NCI-H1694 treated with DMSO at 0.1 percent for 48 hours (cell line): ENCODE measurements at places on chromosomes 4 and X.
A peak's percentile ranks its signal among the peaks of the same experiment; 100 is the strongest.

DNA sequence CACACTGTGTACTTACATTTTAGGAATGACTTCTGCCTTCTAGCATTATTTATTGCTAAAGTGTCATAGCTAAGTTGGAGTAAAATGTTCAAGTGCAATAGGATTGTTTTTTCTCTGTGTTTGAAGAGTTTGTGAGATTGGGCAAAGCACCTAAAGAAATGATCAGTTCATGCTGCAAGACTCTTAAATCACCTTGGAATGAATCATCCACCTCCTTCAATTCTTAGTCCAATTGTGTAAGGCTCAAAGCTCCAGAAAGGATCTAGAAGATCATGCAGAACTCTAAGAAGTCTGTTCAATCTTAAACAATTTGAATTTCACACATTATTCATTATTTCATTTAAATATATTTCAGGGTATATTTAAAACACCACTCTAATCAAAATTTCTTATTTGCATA is 137.1 kb downstream of the AMELX start:
- no peak for DNase-seq

GRCh38 chr4:5956285-5957021 is 61.8 kb downstream of the C4orf50 start:
- peak; percentile 88 for DNase-seq

DNA sequence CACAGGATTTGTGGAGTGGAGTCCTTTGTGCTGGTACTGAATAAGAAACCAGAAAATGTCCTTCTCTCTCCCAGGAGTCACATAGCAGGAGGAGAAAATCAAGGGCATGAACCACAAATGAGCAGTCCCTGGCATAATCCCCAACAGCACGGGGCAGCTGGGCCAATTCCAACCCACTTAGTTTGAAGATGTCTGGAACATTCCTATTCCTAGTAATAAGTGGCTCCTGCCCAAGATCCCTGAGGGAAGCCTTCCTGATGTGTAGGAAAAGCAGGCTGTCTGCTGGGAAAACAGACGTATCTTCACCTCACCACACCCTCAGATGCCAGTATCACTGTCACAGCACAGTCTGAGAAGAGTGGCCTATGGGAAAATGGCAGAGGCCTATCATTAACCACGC is 182.8 kb upstream of the MAP3K15 start:
- no peak for DNase-seq

GRCh38 chrX:34849371-34849770 is 93.2 kb upstream of the FAM47B start:
- DNase-seq = no peak

GRCh38 chr4:6854098-6854744 is 55.4 kb upstream of the TBC1D14 start:
- no peak for DNase-seq

GRCh38 chr4:150971901-150972300 is 43.2 kb downstream of the LRBA start:
- DNase-seq = no peak

DNA sequence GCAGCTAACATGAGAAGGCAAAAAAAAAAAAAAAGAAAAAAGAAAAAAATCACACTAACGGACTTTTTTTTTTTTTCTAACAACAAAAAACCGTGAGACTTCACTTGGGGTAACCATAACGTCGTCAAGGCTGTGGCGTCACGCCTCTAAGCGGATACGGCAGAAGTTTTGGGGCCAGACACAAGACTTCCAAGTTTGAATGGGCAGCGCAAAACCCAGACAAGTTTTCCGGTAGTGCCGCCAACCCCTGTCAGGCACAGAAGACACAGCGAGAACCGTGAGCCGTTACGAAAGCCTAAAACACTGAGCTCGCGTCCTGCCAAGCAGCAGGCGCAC is 556 bp upstream of the SMARCA5 start:
- no peak for DNase-seq

GRCh38 chr4:38366456-38366855 is 297.5 kb upstream of the KLF3 start:
- no peak for DNase-seq

GRCh38 chr4:68434836-68435235 is 12.4 kb upstream of the TMPRSS11E start:
- DNase-seq = no peak

DNA sequence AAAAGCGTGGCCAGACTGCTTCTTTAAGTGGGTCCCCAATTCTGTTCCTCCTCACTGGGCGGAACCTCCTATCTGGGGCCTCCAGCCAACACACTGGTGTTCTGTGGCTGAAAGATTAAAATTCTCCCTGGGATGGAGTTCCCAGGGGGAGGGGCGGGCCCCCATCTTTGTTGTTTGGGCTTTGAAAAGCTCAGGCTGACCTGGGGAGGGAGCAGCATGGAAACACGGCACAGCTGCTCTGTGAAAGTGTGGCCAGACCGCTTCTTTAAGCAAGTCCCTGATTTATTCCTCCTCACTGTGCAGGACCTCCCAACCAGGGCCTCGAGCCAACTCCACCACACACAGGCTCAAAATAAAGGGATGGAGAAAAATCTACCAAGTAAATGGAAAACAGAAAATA is 219.5 kb downstream of the TMEM47 start:
- no peak for DNase-seq

DNA sequence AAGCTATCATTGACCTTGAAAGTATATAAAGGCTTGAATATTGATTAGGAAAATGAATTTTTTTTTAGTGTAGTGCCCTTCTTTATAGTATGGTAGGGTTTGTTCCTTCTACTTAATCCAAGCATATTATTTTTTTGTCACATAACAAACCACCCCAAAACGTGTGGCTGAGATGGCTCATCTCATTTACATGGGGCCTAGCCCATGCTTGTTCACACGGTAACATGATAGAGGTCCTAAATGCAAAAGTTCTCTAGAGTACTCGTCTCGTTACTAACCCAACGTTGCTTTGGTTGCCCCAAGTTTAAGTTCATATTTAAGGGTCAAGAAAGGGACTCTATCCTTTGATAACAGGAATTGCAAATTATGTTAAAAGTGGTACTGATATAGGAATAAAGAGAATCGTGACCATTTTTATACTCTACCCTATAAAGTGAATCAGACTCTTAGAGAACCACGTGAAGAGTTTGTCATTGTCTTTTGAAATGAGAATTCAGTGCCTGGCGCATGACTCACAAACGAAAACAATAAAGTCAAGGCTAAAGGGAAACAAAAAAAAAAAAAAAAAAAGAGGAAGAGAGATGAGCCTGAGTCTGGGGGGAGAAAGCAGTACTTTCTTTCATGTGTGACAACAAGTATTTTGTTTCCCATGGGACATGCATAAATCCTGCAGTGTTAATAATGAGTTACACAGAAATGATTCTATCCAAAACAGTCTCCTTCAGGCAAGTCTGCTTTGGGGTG is 402.8 kb upstream of the NWD2 start:
- no peak for DNase-seq

- DNase-seq = peak; percentile 32
Measured at GRCh38 chr4:25367004-25367621, 9.9 kb upstream of the ANAPC4 start.

DNA sequence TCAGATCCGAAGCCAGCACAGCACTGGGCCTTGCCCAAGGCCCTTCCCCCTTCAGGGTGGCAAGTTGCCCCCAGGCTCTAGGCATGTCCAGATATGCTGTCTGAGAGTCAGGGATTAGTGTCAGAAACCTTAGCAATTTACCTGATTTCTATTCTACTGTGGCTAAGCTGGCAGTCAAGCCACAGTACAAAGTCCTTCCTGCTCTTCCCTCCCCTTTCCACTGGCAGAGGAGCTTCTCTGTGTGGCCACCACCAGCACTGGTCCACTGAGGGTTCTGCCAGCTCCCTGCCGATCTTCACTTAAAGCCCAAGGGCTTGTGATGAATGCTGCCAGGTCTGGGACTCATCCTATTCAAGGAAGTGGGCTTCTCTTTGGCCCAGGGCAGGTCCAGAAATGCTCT is 324.5 kb upstream of the RPS6KA3 start:
- DNase-seq = no peak

GRCh38 chr4:40205259-40206198 is 8.7 kb downstream of the RHOH start:
- DNase-seq = no peak

DNA sequence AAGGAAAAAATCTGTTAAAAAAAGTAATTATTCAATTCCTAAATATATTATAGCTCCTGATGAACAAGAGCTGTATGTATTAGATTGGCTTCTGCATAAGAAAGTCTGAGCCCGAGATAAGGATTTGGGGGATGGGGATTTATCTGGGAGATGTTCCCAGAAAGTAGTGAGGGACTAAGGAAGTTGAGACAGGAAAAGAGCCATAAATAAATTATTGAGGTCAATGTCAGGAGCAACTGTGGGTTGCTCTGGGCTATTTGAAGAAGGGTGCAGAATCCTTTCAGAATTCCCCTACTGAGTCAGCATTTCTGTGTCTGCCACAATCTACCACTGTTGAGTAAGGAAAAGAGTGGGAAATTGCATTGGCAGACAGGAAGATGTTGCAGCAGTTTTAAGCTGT is 3.1 kb upstream of the TDO2 start:
- no peak for DNase-seq

DNA sequence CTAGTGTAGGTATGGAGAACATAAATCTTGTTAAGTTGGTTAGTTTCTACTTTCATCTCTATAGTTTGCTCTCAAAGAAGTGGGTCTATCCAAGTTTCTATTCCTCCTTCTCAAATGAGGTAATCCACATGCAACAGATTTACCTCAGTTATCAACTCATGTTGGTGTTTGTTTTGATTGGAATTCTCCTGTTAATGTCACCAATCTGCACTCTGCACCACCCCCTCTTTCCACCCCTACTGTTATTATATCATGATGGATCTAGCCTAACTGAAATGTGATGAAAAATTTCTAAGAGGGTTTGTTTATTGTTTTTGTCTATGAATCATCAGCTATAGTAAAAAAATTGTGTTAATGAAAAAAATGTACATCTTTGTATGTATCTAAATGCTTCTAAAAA is 66.1 kb downstream of the AGTR2 start:
- no peak for DNase-seq

DNA sequence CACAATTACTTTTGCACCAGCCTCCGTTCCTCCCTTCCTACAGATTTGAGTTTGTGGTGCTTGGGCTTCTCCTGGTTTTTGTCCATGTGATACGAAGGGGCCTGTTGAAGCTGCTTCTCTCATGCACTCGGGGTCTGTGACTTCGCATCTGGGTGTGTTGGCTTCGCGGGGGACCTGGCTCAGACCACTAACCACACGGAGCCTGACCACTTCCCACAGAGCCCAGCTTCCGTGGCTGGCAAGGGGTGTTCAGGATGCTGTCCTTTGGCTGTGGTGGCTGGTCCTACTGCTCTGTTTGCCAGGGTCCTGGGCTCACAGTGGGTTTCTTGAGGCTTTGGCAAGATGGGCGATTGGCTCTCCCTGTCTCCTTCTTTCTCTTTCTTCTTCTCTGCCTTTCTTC is 19.8 kb upstream of the XG start:
- no peak for DNase-seq
